ENCODE measurements at places on chromosomes 2 and 18.

DNA sequence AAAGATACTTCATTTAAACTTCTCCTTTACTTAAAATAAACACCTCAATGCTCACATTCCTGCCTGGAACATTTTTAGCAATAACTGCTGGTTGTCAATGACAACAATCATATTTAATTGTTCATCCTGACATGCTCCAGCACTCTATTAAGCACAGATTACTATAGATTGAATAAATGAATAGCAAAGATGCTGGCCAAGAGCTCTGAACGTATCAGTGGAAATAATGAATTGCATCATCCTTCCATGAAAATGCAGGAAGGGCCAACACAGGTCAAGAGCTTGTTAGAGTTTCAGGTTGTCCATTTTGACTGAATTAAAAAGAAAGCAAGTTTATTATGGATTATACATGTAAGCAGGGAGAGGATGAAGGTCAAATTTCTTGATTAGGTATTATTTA is 994.0 kb downstream of the TSN start:
- DNase-seq: no peak

DNA sequence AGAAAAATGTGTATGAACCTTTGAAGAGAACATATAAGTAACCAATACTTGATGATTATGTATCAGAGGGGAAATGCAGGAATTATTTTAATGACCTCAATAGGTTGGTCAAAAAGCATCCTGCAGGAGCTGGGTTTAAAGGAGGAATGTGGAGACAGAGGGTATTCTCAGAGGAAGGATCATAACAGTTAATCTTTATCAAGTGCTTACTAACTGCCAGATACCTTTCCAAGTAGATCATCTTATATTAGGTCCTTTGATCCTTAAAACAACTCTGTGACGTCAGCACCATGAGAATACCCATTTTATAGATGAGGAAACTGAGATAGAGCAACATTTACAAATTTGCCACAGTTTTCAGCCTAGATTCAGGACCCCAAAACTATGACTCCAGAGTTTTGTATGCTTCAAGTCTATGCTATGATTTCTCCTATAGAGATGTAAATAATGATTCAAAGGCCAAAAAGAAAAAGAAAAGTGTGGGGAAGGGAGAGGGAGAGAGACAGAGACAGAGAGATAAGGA is 3.0 kb downstream of the RFTN2 start:
- no peak for DNase-seq

GRCh38 chr2:6446938-6447608 is 418.6 kb downstream of the CMPK2 start:
- no peak for DNase-seq

GRCh38 chr2:178886006-178886405 is 78.8 kb upstream of the TTN start:
- no peak for DNase-seq

GRCh38 chr2:231533086-231533776 is 3.0 kb upstream of the NMUR1 start:
- no peak for DNase-seq

- peak; percentile 78 for DNase-seq
Measured at GRCh38 chr2:66445925-66446871, 11.3 kb downstream of the MEIS1 start.

DNA sequence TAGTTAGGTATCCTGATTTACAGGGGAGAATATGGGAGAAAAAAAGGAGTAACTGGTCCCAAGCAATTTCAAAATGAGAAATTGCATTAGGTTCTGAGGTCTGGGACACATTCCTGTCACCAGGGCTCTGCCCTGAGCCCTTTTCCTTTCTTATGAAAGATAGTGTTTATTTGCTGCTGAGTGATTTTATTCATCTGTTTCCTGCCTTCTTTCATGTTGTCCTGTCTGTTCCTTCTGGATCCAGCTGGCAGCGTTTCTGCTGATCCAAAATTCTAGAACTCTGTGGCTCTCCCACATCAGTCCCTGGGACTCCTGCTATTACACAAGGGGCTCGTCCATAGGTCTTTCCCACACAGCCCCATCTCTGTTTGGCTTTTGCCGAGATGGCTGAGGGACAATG is 519.1 kb upstream of the SALL3 start:
- DNase-seq: no peak

GRCh38 chr2:11530864-11531465 is 2.9 kb upstream of the GREB1 start:
- no peak for DNase-seq

DNA sequence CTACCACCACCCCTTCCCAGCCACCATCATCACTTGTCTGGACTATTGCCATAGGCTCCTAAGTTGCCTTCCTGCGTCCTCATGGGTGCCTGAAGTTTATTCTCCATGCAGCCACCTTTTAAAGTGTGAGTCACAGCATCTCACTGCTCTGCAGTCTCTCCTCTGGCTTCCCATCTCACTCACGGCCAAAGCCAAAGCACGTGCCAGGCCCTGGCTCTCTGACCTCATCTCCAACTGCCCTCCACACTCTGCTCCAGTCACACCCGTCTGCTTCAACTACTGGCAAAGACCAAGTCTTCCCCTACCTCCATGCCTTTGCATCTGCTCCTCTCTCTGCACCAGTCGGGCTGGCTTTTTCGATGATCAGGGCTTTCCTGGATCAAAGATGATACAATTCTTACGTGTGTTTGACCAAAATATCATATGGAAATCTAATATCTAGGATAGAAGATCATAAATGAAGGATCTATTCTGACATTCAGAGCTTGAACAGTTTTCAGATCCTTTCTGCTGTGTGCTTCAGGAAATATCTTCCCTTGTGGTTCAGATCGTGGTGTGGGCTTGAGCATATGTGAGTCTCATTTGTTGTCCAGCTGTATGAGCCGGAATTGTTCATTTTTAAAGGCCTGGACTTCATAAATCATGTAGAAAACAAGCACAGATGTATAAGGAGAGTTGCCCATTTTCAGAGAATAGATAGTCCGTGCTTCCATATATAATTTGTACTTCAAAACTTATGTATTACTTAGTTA is 175.6 kb downstream of the PRKCE start:
- no peak for DNase-seq

GRCh38 chr2:230931556-230932231 is 6.7 kb upstream of the GPR55 start:
- DNase-seq: no peak

DNA sequence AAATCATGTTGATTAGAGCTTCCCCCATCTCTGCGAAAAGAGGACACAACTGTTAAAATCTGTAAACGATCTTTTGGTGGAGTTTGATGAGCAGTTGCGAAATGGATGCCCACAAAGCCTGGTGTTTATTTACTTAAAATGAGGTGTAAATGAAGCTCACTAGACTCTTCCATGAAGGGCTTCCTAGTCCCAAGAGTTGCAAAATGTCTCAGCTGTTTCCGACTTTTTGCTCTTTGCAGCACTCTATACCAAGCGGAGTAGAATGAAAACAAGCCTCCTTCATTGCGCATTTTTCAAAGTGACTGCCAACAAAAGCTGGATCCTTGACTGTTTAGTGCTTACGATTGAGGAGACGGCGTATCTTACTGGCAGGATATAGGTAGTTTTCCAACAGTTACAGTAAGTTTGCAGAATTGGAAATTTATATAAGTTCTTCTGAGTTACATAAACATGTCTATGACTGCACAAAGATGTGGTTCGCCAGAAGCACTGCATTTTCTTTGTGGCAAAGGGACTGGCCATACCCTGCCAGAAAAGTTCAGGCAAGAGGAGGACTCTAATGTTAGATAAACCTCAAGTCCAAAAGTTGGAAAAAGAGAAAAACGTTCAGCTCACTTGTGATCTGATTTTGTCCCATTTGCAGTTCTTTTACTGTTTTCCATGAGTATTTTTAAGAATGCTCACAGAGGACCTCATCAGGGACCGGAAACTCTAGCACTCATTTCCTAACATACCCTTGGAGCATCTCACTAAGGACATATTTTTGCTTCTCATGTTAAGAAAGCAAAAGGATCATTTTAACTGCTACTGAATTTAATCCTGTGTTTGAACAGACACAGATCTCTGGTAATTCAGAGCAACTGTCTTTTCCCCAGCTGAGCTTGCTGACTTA is 42.7 kb downstream of the COLEC12 start:
- DNase-seq: no peak

DNA sequence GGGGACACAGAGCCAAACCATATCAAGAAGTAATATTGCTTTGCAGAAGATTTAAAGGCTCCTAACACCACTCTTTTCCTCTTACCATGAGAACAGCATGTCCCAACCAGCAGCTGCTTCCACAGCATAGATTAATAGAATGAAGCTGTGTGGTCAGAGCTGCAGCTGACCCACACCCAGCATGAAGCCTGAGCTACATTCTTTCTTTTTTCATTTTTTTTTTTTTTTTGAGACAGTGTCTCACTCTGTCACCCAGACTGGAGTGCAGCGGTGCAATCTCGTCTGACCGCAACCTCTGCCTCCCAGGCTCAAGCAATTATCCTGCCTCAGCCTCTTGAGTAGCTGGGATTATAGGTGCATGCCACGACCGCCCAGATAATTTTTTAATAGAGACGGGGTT is 289.8 kb downstream of the RAD51AP2 start:
- DNase-seq: no peak

- DNase-seq: no peak
Measured at GRCh38 chr2:218746470-218746795, 35.5 kb upstream of the CYP27A1 start.

GRCh38 chr18:51643483-51643882 is 446.0 kb upstream of the MEX3C start:
- DNase-seq: no peak

DNA sequence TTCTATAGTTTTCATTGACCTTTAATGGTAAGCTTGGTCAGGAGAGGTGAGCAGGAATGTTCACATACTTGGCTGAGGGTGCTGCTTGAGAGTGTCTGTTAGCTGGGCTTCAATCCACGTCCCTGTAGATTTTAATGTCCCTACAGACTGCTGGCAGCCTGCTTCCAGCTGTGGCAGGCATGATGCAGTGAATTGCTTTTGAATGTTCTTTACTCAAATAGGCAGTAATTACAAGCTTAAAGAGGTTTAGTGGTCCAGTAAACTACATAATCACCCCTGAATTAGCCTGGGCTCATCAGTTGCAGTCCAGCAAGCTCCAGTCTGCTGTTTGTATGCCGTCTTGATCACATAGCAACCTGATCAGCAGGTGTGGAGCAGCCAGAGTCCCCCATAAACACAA is 102.1 kb downstream of the MEIS1 start:
- peak; percentile 47 for DNase-seq

DNA sequence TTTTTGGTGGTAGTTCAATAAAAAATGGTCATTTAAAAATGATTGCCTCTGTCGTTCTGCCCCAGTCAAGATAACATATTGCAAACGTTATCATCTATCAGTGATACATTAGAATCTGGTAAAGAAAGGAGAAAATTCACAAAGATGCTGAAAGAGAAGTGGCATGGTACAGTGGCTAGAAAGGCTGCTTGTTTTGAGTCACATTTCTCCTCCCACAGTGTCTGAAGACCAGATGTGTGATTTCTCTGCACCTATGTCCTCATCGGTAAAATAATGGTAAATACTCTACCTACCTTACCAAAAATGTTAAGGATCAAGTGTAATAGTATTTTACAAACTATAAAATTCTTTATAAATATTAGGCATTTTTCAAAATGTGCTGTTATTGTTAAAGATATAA is 76.1 kb upstream of the NOSTRIN start:
- no peak for DNase-seq

DNA sequence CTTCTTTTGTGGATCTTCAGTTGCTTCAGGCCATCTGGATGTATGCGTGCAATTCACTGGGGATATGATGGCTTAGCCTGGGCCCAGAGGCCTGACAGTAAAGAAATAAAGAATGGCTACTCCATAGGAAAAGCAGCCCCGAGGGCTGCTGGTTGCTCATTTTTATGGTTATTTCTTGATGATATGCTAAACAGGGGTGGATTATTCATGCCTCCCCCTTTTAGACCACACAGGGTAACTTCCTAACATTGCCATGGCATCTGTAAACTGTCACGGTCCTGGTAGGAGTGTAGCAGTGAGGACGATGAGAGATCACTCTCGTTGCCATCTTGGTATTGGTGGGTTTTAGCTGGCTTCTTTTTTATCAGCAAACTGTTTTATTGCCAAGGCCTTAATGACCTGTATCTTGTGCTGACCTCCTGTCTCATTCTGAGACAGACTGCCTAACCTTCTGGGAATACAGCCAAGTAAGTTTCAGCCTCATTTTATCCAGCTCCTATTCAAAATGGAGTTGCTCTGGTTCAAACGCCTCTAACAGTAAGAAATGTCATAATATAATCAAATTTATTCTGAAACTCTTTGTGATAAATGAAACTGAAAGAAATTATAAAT is 60.5 kb downstream of the DSEL start:
- no peak for DNase-seq

DNA sequence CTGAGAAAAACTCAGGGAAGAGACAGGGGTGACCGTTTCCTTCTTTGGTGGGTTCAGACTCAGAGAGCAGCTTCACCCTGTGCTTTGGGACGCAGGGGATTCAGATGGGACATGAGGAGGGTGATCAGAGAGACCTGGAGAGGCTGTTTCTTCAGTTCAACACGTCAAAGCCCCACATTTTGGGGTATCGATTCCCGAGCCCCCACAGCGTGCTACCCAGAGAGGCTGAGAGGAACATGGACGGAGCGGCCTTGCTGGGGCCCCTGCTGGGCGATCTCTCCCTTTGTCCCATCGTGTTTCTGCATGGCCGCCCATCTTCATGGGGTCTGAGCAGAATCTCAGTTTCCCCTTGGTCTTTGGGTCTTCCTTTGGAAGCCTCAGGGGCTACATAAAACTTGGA is 38.2 kb upstream of the PXDN start:
- DNase-seq: no peak

- no peak for DNase-seq
Measured at GRCh38 chr2:226489775-226490541, 309.7 kb downstream of the IRS1 start.

GRCh38 chr2:46225730-46226129 is 71.5 kb upstream of the EPAS1 start:
- no peak for DNase-seq

GRCh38 chr2:4551691-4552474 is 848.5 kb downstream of the DCDC2C start:
- DNase-seq: no peak

DNA sequence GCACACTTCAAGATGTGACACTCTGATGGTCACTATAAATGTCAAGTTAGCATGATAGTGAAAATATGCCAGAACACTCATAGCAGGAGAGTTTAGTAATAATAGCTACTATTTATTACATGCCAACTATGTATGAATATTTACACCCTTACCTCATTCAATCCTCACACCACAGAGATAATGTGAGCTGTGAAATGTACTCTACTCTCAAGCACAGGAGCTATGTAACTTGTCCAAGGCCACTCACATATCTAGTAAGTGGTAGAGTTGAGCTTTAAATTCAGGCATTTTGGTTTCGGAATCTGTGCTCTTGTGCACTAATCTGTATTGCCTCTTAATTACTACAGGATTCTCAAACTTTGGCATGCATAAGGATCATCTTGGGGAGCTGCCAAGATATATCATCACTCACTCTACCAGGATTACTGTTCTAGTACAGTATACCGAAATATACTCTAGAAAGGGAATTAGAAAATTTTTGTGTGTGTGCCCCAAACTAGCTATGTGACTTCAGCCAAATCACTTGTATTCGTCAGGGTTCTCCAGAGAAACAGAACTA is 154.3 kb downstream of the PLCL1 start:
- no peak for DNase-seq

- no peak for DNase-seq
Measured at GRCh38 chr18:54479365-54479764, 111.7 kb upstream of the DYNAP start.
